ENCODE measurements at places on chromosomes 3 and 15. TPM values are rescaled to one million over a fixed set of nuclear protein-coding genes. Genes with fewer than 3 reads are reported as not detected.

DNA sequence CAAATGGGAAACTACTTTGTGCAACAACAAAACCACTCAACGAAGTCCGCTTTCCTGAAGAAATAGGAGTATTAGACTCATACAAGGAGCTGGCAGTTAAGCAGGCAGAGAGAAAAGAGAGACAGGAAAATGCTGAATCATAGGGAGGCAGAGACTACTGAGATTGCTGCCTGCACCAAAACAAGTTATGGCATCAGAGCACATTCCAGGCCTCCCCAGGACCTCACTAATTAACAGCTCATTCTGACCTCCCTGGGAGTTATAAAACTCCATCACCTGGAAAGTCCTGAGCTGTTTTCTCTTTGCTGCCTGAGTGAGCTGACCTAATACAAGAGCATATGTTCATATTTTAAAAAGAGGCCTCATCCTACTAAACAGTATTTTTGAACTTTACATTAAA lies 741.0 kb downstream of the MCTP2 start:
- no peak for DNase-seq

DNA sequence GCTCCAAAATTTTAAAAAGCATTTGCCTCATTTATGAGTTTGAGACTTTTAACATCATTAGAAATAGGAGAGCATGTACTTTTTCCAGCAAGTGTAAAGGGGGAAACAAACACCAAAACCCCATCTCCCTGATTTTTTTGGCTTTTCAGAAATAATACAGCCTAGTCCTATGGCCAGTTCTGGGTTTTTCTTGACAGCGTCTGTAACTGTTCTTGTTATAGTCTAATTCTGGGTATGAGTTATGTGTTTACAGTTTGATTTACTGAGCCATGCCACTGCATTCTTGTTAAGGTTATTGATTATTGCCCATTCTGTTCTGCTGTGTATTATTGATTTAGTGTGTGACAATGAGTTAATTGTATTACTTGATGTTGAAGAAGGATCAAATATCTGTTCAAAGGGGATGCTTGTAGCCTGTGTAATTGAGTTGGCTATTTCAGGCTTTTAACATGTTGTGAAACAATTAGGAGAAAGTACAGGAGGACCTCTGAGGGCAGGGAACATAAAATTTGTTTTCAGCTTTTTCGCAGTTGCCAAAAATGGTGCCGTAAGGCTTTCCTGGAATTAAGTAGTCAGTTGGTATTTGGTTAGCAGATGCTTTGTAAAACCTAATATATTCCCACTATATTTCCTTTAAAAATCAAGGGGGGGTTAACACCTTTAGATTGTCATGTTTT lies 46.1 kb downstream of the MBNL1 start:
- DNase-seq = no peak

DNA sequence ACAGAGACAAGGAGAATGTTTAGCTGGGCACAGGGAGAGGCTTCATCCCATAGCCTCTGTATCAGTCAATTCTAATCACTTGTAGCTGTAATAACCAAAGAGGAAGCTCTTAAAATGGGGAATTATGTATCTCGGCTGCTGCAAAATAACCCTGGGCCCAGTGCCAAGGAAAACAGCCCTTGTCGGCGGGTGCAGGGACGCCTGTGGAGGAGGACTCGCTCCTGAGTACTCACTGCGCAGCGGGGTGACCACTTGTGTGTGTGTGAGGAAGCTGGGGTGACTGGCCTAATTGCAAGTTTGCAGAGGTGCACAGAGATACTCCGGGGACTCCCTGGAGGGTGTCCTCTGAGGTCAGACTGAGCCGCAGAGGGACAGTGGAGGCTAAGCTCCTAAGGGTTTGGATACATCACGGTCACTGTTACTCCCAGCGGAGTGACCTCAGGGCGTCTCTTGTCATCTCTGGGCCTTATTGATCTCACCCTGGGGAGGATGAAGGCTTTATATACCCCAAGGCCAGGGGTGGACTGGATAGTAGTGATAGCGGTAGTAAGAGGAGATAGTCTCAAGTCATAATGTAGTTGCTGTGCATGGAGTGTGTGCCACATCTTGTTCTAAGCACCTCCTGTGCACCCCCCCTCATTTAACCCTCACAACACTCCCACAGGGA lies 37.2 kb downstream of the SLC6A6 start:
- peak; percentile 79 for DNase-seq

OXNAD1 gene
- total RNA-seq = 45.8 TPM

PARP15 gene
- 9.5 TPM for total RNA-seq

DNA sequence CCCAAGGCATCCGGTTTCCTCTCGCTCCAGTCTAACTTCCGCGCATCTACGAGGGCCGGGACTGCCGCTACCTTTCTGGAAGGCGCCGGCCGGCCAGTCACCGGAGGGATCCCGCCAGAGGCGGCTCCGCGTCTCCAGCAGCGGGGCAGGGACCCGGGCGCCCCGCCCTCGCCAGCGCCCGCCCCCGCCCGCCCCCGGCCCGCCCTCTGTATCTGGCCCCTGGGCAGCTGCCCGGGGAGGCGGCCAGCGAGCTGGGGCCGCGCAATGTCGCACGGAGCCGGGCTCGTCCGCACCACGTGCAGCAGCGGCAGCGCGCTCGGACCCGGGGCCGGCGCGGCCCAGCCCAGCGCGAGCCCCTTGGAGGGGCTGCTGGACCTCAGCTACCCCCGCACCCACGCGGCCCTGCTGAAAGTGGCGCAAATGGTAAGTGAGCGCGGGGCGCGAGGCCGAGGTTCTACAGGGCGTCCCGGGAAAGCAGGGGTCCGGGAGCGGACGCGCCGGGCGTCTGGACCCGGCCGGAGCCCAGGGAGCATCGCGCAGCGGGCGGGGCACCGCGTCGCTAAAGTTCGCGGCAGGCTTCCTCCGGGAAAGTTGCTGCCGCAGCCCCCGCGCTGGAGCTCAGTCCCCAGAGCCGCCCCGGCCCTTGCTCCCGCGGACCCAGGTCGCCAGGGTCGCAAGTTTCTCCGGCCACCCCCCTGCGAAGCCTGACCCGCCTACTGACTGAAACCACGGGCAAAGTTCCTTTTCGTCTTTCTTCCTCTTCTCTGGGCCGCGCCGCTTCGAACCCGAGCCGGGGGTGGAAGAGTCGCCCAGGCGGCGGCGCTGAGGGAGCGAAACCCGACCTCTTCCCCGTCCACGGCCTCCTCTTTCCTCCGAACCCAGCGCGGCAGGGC lies at the start of gene CMTM7:
Gene CMTM7, plus strand, starts transcription at position 211 of the 893 bp plus-strand sequence. Its CDS starts 54 bp downstream, at position 265.
- DNase-seq = peak; percentile 86

DNA sequence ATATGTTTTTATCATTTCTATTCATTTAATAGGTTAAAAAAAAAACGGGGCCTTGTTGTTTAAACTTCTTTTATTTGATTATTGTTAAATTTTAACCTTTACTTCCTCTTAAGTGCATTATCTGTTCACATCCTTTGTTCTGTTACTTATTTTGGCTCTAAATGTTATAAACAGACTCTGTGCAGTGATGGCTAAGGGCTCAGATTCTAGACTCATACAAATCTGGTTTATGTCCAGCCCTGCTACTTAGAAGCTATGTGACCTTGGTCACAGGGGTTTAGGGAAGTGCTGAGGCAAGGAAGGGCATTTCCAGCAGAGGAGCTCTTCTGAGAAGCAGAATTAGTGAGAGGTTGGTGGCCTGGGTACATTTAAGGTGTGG lies 55.3 kb upstream of the VILL start:
- DNase-seq = no peak

- peak; percentile 90 for DNase-seq
Observed at GRCh38 chr3:46629551-46630517, 17.5 kb downstream of the FAM240A start.

GRCh38 chr3:76841747-76842146 lies 198.2 kb upstream of the ROBO2 start:
- no peak for DNase-seq

DNA sequence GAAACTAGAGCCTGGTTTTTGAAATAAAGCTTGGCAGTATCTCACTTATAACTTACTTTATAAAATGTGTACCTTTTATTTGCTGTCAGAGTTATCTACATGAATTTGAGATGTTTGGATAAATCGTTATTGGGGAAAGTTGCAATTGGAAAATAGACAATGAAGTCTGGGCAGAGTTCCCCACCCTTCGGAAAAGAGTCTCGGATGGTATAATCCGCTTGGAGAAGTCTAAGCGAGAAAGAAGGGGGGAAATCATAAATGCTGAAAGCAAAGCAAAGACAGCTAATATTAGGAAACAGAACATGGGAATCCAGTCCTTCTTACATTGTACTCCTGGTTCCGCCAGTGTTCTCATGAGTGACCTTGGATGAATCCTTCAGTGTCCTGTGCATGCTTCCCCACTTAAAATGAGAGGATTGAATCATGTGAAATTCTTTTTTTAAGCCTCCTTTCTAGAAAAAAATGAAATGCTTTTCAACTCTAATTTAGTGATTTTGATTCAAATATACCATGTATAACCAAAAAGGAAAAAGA lies 162.4 kb downstream of the ATG7 start:
- no peak for DNase-seq

DNA sequence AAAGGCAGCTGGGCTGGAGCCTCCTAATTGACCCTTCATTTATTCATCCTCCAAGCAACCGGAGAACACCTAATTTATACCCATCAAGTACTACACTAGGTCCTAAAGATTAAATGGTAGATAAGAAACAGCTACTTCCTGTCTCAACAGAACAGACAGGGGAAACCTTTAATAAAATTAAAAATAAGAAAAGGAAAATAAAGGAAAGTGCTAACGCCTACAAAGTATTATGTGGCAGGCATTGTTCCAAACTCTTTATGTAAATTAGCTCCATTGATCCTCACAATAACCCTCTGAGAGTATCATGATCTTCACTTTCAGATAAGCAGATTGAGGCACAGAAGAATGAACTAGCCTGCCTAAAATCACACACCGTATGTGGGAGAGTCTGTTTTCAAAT lies 139.5 kb downstream of the CNTN6 start:
- no peak for DNase-seq

- DNase-seq = peak; percentile 42
Observed at GRCh38 chr15:68557469-68558317, 21.1 kb upstream of the CORO2B start.

EXOG gene
- 44.6 TPM for total RNA-seq

GRCh38 chr3:67635257-67635656 lies 19.2 kb downstream of the SUCLG2 start:
- no peak for DNase-seq

GRCh38 chr3:66502981-66503380 lies 2.2 kb upstream of the LRIG1 start:
- DNase-seq = no peak

GRCh38 chr3:25558121-25558520 lies 106.6 kb downstream of the TOP2B start:
- no peak for DNase-seq

DNA sequence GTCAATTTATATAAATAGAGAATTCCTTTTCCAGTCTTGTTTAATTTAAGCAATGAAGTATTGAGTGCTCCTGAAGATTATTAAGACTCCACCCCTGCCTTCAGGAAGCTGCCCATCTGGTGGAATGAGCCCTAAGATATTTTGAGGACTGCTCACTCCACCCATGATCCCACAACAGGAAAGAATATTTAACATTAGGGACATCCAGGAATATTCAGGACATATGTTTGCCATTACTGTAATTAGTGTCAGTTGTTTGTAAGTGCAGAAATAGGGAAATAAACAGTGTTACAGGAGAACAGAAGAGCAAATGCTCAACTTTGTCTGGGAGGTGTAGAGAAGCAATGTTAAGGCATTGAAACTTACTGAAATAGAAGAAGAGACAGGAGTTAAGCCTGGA lies 375.0 kb downstream of the ROBO2 start:
- no peak for DNase-seq

GRCh38 chr3:42876401-42876800 lies 722 bp upstream of the CYP8B1 start:
- DNase-seq = no peak

- DNase-seq = peak; percentile 87
Observed at GRCh38 chr3:47381317-47382157, 716 bp downstream of the PTPN23 start.

DNA sequence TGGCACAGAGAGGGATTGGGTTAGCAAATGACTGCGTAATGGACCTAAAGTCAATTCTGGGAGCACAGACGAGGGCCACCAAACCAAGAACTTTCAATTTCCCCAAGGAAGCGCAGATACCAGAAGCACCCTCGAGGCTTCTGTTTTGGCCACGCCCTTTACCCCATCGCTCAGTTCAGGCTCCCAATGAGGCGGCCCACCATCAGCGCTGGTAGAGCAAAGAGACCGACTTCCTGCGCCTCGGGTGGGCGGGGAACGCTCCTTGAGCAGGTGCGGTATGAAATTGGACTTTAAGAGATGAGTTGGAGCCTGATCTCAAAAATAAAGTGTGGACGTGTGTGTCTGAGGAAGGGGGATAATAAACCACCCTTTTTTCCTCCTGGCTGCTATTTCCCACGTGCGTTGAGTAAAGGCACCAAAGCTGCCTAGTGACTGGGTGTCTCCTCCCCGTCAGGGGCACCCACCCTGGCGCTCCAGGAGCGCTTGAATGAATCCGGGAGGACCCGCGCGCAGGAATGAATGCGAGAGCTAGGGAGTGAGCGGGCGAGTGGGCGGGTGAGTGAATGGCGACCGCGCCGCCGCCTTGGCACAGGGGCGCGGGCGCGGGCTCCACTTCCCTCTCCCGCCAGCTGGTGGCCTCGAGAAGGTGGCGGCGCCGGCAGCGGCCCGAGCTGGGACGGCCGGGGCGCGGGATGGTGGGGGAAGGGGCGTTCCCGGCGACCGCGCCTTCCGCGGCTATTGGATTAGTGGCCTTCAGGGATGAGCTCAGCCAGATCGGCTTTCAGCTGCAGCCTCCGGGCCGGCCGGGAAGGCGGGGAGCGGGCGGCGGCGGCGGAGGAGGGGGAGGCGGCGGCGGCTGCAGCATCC lies at the start of gene SPSB4:
Gene SPSB4, plus strand, starts transcription at position 772 of the 867 bp plus-strand sequence. CDS start 14,758 bp downstream, outside the sequence.
- no peak for DNase-seq

DNA sequence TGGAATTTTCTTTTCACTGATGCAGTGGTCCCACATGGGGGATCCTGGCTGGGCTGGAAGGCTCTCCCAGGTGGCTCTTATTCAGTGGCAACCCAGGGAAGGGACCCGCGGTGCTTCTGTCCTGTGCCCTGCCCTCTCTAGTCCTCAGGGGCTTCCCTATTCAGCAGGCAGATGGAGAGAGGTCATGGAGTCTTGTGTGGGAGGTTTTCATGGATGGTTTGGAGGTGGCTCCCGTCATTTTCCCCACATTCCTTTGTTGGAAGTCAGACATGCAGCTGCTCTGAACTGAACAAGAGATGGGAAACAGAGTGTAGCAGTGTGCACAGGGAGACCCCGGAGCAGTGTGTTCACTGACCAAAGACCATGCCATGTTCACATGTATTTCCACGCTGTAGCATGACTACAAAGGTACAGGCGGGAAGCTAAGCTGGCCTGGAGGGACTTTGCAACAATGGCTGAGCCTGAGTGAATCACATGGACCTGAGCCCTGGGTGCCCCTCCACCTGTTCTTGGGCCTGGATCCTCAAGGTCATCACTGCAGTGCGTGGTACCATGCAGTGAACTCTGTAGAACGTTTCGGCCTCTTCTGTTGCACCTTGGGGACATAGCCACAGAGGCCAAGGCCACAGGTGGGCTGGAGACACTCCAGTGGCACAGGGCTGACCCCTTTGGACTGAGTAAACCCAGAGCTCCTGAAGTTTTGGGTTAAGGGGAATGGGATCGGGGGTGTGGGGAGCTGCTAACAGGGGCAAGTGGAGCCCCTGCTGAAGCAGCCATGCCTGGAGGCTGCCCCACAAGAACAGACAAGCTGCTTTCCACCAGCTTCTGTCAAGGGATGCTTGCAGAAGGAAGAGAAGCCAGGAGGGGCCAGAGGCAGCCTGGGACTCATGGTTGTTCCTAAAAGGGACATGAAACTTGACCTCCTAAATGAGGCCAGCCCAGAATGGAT lies 123.0 kb downstream of the ASB7 start:
- no peak for DNase-seq

NEK10 gene
- 5.8 TPM for total RNA-seq

GRCh38 chr3:189839576-189839975 lies 208.4 kb downstream of the TP63 start:
- DNase-seq = no peak

- no peak for DNase-seq
Observed at GRCh38 chr15:31371520-31372240, 45.0 kb downstream of the KLF13 start.
